ENCODE measurements at places on chromosomes 5 and 9.

DNA sequence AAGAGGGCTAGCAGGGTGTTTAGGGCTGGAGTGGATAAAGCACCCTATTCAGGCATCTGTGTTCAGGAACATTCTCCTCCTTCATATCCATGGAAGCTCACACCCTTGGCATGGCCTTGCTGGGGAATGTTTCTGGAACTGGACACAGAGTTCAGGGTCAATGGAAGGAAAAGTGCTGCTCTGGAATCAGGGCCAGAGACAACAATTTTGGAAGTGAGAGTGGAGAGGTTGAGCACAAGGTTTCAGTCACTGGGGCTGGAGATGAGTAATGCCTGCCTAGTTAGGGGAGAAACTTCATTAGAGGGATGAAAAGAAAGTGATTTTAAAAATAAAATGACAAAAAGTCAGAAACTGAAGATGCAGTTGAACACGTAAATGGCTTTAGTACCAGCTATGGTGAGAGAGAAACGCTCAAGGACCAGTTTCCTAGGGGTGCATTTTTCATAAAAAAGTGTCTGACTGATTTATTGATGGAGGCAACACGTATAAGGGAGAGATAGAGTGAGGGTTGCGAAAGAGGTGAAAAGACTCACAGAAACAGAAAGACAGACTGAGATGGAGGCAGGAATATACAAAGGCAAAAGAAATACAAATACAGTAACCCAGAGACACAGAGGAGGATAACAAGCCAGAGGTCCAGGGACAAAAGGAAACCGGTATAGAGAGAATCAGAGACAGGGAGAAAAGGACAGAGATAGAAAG, 8.0 kb upstream of the TNFSF15 start:
- DNase-seq, result no peak

- no peak for DNase-seq
Measured at GRCh38 chr5:142012186-142012785, 541 bp downstream of the GNPDA1 start.

DNA sequence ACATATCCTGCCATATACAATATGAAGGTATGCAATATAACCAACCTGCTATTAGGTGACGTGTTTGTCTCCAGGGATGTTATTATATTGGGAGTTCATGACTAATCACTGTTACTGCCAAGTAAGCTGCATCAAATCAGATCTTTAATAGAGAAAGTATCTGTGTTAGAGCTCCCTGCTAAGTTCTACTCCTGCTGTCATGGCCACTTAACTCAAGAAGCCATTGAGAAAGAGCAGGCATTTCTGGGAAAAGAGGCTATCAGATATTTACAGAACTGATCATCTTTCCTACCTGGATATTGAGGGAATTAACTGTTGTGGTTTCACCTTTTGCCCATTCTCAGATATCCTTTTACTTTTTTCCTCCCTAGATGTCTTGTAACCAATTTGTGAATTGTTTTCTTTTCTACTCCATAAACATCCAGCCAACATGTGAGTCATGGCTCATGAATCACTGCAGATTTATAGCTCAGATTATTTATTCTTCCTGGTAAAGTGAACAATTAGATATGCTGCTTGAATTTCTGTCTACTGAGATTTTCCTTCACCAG, 634.8 kb upstream of the FAM174A start:
- DNase-seq, result no peak

DNA sequence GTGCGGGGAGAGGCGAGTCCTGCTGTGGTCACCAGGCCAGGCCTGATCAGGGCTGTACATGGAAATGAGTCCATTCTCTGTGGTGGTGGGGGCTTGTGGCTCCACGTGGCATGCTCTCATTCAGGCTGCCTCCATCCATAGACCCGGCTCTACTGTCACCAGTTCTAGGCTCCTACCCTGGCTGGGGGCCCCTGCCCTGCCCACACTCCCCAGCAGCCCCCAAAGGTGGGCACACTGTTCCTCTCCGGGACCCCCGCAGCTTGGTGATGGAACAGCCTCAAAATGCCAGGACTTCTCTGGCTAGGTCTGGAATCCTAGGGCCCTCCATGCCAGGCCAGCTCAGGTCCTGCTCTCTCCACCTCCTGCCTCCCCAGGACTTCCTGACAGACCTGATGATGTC, 111.7 kb downstream of the DAB2IP start:
- DNase-seq, result no peak

DNA sequence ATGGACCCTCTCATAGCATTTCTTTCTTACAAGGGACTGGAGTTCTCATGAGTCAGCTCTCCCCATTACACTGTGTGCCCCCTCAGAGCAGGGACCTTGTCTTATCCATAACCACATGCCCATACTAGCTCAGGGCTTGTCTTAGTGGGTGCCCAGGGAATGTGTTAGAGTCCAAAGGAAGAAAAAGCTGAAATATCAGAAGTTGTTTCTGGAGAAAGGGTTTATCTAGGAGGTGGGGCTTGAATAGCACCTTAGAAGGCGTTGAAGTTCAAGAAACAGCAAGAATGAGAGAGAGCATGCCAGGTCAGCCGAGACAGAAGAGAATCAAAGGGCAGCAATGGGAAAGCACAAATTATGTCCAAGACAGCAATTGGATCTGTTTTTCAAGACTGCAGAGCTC, 109.4 kb downstream of the TTLL11 start:
- no peak for DNase-seq

GRCh38 chr9:100352201-100352726, 478 bp downstream of the TEX10 start:
- DNase-seq, result no peak

DNA sequence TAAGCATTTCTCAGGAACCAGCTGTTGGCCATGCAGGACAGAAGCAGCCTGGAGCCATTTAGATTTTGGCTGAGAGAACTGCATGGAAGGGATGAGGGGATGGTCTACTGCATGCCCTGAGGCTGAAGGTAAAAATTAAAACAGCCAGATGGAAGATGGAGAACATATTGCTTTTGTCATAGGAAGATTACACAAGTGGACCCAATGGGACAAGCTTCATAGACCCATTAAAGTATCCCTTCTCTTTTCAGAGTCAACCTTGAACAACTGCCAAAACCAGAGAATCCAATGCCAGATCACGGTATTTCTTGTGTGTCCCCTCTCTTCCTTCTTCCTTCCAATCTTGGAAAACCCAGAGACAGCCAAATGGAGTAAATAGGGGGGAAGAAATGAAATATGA, 253.4 kb downstream of the NR2F1-AS1 start:
- no peak for DNase-seq

- no peak for DNase-seq
Measured at GRCh38 chr5:122805481-122805880, 30.6 kb downstream of the SNX2 start.

DNA sequence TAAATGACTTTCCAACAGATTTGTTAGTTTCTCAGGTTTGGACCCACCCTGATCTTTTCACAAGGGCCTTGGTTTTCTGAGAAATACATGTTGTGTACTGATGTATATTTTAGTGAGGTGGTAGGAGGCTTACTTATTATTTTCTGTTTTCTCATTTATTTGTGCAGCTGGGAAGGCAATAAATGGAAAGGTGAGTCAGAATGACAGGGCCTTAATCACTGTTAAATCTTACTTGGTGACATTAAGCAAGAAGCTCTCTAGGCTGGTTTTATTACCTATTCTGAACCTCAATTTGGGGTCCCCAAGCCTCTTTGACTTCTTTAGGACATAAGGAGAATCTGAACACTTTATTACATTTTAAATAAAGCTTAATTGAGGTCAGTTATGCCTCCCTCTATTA, 214.0 kb upstream of the DAB2 start:
- DNase-seq, result no peak

- no peak for DNase-seq
Measured at GRCh38 chr9:82539146-82539545, 523.8 kb downstream of the RASEF start.

GRCh38 chr9:130444565-130445221, at the start of gene ASS1:
TSS of gene ASS1 (plus strand) at chr9:130444961. CDS start at chr9:130452229, 7,268 bp downstream.
- peak; percentile 48 for DNase-seq

- no peak for DNase-seq
Measured at GRCh38 chr5:51279983-51280706, 103.1 kb upstream of the ISL1 start.

DNA sequence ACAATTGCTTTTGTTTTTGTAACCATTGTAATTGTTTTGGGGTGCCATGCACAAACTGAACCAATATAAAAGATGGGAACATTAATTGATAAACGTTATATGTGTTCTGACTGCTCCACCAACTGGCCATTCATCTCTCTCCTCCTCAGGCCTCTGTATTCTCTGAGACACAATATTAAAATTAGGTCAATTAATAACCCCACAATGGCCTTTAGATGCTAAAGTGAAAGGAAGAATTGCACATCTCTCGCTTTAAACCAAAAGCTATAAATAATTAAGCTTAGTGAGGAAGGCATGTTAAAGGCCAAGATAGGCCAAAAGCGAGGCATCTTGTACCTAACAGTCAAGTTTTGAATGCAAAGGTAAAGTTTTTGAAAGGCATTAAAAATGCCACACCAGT, 448.4 kb upstream of the ITGA1 start:
- no peak for DNase-seq

DNA sequence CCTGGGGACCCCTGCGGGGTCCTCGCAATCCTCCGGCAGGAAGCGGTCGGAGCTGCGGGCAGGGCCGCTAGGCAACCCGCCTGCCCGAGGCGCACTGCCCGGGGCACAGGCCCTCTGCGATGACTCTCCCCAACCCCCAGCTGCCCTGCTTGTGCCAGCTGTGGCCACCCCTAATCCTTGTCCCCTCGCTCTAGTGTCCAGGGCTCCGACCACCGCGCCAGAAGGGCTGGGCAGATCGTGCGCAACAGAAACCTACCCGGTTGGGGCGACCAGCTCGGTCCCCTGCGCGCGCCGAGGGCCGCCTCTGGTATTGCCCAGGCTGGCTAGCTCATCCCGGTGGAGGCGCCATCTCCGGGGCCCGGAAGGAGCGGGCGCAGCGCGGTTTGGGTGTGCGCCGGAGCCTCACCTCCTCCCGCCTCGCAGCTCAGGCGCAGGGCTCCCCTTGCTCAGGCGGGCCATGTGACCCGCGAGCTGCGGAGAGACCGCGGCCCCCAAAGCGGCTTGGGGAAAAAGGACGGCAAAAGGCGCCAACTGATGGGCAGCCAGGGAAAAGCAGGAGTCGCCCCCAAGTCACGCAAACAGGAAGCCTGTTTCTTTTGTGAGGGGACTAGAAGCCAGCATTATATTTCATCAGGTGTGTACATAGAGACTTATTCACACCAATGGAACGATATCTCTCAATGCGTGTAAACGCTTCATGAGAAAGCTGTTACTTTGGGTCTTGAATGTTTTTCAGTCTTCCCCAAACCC, 46.8 kb upstream of the RNF20 start:
- peak; percentile 76 for DNase-seq

- DNase-seq, result no peak
Measured at GRCh38 chr5:135695656-135696313, 117.0 kb upstream of the CXCL14 start.

DNA sequence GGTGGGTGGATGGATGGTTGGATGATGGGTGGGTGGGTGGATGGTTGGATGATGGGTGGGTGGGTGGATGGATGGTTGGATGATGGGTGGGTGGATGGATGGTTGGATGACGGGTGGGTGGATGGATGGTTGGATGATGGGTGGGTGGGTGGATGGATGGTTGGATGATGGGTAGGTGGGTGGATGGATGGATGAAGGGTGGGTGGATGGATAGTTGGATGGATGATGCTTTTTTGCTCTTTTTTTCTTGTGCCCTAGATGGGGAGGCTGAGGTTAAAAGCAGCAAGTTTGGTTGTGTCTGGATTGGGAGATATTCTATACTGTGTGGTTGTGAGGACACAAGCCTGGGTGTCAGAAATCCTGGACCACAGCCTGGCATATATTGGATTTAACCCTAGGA, 5.4 kb downstream of the LCN12 start:
- no peak for DNase-seq

DNA sequence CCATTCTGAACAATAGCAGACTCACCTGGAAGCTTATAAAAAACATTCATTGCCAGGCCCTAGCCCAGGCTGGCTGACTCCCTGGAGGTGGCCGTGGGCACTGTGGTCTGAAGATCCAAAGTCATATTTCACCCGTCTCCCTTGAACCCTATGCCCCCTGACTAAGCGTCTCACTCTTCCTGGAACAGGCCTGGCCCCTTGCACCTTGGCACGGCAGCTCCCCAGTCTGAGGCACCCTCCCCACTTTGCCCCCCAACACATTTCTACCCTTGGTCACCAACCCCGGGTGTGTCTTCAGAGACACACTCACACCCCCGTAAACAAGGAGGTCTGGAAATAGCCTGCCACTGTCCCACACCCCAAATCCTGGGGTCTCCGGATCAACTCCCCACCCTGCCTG, 68.6 kb upstream of the LMX1B start:
- no peak for DNase-seq

DNA sequence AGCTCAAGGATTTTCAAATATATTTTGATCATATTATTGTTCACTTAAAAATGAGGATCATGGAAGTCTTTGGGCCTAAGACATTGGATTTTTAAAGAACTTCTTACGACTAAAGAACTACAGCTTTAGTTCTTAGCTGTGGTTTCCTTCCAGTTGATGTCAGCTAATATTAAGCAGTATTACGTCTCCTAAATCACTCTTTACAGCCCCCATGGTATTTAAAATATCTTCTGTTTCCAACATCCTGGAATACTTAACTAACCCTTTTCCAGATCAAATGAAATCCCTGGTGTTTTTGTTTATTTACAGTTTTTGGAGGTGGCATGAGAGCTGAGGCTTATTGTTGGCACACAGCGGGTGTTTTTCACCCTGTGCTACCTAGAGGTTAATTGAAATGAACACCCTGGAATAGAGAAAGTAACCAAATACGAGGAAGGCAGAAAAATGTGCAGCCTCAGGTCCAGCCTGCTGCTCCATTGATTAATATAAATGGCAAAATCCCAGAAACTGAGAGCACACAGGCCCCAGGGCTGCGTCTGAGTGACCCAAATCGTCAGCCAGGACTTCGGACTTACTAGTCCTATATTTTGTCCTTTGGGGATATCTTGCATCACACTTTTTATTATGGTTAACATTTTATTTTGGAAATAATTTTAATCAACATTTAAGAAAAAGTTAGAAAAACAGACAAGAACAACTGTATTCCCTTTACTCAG, 52.3 kb upstream of the ICE1 start:
- DNase-seq, result no peak

DNA sequence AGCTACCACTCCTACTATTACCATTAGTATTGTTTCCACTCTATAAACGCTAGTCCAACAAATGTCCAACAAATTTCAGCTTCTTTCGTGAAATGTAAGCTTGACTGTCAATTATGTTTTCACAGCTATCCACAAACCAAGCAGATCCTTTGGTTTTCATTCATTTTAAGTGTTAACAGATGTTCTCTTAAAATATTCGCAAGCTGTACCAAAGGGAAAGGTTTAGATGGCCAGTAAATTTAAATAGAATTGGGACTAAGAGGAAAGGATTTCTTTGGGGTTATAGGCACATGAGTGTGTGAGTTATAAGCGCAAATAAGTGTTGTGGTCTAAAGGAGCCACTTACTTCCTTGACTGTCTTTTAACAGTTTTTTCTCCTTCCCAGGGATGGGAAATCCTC, 136.8 kb upstream of the ADRA1B start:
- DNase-seq, result no peak

DNA sequence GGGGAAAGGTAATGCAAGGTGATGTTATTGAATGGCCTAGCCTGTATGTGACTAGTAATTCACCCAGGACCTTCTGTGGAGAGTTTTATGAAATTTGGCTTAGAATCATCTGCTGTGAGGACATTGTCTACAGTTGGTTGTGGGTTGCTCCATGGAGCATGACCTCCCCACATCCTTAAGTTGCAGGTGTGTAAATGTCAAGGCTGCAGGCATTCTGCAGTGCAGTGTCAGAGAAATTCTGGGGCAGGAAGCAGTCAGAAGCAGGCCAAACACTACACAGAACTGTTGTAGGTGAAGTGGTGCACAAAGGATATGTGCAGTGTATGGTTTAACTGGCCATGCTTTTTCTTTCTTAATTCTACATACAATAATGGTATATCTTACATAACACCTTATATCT, 588.3 kb downstream of the EBF1 start:
- DNase-seq, result no peak

- no peak for DNase-seq
Measured at GRCh38 chr5:138658676-138659075, 83.5 kb upstream of the HSPA9 start.

All from NCI-H1417 treated with DMSO at 0.1 percent for 48 hours (cell line).